ENCODE measurements at places on chromosomes 6 and 20.

GRCh38 chr20:44111712-44112335 lies 75.2 kb downstream of the JPH2 start:
- no peak for DNase-seq

- DNase-seq, result no peak
Measured at GRCh38 chr6:28553986-28554881, 28.6 kb downstream of the GPX5 start.

- DNase-seq, result no peak
Measured at GRCh38 chr6:109313139-109313538, 69.1 kb downstream of the CD164 start.

DNA sequence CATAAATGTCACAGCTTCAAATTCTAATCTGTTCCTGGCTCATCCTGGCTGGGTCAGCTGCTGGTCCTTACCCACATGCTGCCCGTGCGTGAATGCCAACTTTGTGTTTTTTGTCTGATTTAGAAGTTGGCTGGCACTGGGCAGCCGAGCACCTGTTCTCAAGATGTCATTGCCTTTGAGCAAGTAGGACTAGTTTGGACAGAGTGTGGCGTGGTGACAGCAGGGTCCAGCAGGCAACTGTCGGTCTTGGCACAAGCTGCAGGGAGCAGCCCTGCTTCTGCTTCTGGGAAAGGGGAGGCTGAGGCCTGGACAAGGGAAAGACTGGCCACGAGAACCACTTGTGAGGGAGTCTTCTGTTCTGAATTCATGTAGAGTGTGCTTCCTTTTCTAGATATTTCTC lies 26.4 kb upstream of the ADRM1 start:
- DNase-seq, result no peak

DNA sequence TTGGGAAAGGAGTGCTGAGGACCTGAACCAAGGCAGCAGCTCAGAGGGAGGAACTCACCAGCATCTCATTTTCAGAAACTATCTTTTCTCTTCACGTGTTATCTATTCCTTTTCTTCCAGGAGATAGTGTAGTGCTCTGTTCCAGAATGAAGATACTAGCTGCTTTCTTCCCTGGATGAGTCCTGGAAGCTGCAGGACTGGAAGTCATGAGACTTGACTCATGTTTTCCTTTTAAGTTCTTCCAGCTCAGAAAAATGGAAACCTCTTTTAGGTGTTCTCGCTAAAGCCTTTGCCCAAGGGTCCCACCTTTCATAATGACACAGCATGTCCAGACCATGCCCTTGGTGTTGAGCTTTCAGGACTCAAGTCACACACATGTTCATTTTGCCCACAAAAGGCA lies 106.7 kb downstream of the UNC5CL start:
- no peak for DNase-seq

GRCh38 chr6:16316741-16317251 lies 78.4 kb downstream of the GMPR start:
- DNase-seq, result peak; percentile 58

All from cardiac muscle cell (in vitro differentiated cells and primary cell).